ENCODE measurements at places on chromosomes 2 and 18.

- DNase-seq, result peak; percentile 17
Measured at GRCh38 chr2:129922571-129923264, 56.7 kb upstream of the RAB6C start.

DNA sequence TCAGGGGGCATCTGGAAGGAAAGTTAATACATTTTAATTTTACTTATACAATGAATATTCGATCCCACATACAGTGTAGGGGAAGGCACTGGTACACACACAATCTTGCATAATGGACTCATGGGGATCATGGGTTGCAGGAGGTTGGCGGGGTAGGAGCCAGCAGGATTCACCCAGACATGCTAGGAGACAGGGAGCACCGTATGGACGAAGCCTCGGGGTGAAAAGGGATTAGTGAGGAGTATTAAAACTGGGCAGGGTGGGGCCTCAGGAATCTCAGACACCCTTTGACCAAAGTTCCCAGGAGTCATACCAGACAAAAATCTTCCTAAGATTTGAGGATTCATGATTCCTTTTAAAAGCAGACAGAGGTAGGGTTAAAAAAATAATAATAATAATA, 140.8 kb downstream of the BCL11A start:
- no peak for DNase-seq

- no peak for DNase-seq
Measured at GRCh38 chr2:235702186-235702585, 208.3 kb downstream of the AGAP1 start.

- no peak for DNase-seq
Measured at GRCh38 chr2:227849906-227850305, 21.5 kb upstream of the DAW1 start.

GRCh38 chr2:37819186-37819585, 105.9 kb upstream of the RMDN2 start:
- DNase-seq, result peak; percentile 49

GRCh38 chr2:101205521-101206479, 46.9 kb upstream of the CNOT11 start:
- peak; percentile 62 for DNase-seq

DNA sequence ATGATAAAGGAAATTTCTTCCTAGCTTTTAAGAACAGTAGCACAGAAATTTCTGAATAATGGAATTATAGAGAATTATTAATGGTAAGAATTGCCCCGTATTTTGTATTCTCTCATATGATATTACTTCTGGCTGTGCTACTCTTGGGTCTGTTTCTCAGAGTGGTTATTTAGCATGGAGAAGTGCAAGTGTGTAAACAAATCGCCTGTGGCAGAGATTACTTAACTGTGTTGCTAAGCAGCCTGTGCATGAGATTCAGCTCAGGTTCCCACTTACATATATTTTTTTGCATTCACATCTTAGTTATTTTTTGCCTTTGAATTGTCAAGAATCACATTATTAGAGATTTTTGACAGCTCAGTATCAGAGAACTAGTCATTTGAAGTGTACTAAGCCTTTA, 80.1 kb upstream of the NFATC1 start:
- peak; percentile 17 for DNase-seq

DNA sequence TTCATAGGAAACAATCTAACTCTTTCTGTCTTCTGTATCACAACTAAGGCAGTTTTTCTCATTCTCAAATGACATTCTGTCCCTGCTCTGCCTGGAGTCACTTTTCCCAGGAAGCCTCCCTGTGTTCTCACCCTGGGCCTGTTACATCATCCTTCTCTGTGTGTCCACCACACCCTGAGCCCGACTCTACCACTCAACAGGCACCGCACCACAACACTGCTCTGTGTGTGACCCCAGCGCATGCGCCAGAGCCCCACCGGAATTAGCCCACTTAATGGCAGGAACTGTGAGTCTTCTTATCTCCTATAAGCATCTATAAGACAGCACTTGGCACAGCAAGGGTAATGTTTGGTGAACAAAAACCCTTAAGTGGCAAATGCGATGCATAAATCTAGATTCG, 32.3 kb downstream of the TGFBRAP1 start:
- no peak for DNase-seq

DNA sequence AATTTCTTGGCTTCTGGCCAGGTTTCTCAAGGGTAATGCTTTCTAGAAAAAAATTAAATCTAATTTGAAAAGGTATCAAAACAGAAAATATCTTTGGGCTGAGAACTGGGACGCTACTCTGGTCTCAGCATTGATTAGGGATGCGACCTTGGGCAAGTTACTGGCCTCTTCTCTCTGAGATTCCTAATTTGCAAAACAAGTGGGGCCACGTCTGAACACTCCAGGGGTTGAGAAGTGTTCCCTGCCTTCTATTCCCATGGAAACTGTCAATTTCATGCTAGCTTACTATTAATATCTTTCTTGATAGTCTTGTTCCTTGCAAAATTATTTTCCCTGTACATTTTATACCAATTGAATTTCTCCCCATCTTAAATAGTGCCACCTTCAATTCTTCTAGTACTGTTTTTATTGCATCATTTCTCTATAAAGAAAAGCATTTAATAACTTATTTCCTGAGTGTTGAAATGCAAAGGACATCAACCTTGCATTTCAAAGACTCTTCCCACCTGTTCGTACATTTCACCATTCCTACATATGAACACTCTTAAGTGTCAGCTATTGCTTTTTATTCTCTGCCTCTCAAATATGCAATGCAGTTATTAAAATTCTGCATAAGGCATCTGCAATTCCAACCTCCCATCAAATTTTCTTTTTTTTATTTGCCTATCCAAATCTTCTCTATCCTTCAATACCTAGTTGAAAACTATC, 118.3 kb upstream of the DSEL start:
- DNase-seq, result no peak

DNA sequence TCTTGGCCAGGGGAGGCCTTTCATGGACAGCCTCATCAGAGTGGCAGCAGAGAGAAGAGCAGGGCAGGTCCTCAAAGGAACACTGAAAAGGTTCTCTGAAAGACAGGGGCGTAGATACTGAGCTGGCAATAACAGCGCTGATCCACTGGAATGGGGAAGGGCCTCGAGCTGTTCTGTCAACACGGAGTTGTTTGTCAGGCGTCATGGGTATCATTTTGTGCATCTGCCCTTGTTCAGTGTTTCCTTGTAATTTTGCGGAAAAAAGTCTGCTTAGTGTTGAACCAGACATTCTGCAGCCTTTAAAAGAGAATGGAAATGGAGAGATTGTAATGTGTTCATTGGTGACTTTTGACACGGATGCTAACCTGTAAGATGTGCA, 21.5 kb downstream of the AGAP1 start:
- no peak for DNase-seq

GRCh38 chr2:153567367-153567766, 88.8 kb upstream of the RPRM start:
- no peak for DNase-seq

GRCh38 chr2:133952420-133952819, 301.5 kb upstream of the MGAT5 start:
- no peak for DNase-seq

GRCh38 chr2:241891988-241892298, 22.4 kb downstream of the RTP5 start:
- DNase-seq, result no peak

DNA sequence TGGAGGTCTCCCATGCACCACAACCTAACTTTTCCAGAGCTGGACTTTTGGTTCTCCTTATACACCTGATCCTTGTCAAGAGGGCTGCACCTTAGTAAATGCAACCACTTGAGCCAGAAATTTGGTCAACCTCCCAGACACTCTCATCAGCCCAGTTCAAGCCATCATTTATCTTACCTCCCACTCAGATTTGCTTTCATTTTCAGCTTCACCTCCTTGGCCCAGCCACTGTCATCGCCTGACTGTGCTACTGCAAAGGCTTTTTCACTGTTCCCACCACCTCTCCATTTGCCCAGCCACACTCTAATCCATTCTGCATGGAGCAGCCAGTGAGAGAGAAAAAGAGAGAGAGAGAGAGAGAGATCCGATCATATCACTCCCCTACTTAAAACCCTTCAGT, 112.4 kb upstream of the DDX18 start:
- no peak for DNase-seq

DNA sequence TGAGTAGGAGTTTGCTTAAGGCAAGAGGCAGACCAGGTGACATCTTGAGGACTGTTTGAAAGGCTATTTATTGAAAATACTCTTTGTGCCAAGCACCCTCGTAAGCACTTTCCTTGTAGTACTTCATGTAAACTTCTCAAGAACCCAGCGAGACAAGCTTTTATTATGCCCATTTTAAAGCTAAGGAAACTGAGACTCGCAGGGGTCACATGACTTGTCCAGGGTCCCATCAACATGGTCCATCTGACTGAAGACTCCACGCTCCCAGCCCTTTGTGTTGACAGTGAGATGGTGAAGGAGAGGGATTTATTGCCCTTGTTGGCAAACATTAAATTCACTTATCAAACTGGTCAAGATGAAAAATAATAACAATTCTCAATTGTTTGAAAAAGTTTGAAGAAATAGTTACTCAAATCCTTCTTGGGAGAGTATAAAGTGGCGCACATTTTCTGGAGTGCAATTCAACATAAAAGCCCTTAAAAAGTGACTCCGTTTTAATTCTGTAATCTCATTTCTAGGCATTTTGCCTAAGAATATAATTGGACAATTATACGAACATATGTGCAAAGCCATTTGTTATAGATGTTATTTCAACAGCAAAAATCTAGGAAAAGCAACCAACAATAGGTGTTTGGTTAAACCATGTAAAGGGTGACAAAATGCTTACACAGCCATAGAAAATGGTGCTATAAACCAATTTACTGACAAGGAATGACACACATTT, 270.5 kb upstream of the NCKAP5 start:
- DNase-seq, result no peak

GRCh38 chr2:54271843-54272627, 16.0 kb upstream of the TSPYL6 start:
- DNase-seq, result no peak

DNA sequence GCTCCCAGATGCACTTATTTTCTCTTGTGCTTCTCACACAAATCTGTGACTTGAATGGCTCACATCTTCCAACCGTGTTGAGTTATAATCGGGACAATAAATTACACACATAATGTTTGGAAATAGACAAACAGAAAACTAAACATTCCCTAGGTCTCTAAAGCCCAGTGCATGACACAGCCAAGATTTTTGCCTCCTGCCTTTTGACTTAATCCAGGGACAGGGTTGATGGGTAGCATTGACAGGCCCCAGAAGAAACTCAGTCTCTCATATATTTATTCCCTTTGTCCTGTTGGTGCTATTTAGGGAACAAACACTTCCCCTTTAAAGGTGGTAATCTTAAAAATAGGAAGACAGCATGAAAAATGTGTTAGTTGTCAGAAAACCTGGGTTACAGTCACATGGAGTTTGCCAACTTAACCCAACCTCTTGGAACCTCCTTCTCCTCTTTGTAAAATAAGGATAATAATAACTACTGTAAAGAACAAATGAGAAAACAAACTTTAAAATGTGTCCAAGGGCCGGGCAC, 24.0 kb upstream of the ARPC2 start:
- no peak for DNase-seq

DNA sequence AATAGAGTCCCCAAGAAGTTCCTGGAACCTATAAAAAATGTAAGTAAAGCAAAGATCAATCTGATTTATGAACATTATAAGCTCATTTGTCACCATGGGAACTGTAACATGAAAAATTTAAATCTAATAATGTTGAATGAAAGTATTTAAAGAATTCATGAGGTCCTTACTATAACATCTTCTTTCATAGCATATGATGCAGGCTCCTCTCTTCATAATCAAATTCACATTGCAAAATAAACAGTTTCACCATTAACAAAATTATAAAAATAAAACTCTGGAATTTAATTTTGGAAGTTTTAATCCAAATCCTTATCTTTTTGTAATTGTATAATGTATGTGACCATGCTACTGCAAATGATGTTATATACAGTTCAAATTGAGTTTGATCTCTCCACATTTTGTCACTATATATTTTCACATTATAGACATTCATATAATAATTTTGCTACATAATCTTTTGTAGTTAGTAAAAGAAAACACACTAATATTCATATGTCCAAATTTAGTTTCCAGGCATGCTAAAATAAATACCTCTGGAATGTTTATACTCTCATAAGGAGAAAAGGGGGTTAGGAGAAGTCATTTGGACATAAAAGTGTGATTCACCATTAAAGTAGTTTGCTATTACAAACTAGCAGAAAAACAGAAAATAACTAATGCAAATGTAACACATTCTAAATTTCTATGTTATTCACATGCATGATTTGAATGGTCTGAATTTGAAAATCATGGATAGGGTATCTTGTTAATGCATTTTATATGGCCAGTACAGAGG, 954.1 kb downstream of the DSC3 start:
- no peak for DNase-seq

DNA sequence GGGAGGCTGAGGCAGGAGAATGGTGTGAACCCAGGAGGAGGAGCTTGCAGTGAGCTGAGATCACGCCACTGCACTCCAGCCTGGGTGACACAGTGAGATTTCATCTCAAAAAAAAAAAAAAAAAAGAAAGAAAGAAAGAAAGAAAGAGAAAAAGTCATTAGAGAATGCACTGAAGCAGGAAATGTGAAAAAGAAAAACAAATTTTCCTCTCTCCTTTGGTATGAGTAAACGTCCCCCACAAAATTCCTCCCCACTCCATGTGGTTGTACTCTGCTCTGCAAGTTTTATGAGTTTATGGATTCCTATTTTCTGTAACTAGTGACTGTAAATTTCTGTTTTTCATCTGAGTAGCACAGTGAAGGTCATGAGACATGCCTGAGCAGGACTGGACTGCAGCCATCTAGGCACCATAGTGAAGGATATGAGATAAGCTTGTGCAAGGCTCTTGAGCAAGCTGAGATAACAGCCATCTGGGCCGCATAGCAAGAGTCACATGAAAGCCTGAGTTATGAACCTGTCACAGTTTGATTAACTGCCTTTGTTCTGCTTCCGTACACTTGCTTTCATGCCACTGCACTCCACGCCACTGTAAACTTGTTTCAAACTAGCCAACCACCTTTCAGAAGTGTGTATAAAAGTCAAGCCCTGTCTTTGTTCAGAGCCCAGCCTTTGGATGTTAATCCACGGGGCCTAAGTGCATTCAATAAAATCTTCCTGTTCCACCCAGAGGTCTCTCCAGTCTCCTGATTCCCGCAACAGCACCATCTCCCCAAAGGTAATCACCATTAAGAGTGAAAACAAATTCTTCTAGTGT, 50.2 kb downstream of the SKA1 start:
- no peak for DNase-seq

DNA sequence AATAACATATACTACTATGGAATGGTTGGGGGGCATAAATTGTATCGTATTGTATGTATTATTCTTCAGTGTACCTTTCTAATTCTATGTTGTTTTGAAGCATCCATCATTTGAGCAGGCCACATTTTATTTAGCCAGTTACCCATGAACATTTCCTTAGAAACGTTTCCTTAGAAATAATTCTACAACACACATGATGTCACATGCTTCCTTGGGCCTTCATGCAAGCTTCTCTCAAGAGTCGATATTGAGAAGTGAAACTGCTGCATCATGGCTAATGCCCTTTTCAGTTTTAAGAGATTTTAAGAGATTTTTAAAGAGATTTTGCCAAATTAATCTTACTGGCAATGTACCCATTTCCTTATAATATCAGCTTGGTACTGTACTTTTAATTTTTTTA, 63.9 kb downstream of the ALPK2 start:
- DNase-seq, result no peak

GRCh38 chr18:56637176-56637575, 1.2 kb downstream of the TXNL1 start:
- DNase-seq, result no peak
